ENCODE measurements at places on chromosomes 2 and 18.

DNA sequence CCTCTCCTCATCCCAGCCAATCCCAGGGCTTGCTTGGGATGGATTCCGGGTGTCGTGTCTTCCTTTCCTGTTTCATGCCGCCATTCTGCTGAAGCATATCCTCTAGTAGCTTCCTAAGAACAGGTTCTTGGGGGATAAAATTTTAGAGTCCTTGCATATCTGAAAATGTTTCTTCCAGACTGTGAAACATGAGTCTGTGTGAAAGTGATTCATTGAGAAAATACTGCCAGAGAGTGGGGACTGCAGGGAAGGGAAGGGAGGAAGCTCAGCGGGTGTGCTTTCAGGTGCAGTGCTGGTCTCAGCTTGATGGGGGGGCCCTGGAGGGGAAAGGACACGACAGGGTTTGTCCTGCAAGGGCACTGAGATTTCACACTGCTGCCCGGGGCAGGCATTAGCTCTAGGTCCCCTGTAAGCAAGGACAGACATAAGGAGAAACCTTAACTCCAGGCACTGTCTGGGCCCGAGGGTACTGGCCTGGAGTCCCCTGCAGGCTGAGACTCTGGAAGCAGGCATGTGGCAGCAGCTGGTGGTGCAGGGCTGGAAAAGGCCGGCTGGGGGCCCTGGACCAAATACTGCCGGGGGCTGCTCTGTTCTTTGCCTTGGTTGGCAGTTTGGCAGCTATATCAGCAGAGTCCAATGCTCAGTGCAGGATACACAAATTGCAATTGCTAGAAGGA, 97.6 kb upstream of the HS6ST1 start:
- DNase-seq: no peak

GRCh38 chr18:14092625-14093306, 39.5 kb downstream of the ZNF519 start:
- DNase-seq: no peak

- no peak for DNase-seq
These were observed 492.3 kb upstream of the TMEFF2 start for GRCh38 chr2:192687015-192687414.

DNA sequence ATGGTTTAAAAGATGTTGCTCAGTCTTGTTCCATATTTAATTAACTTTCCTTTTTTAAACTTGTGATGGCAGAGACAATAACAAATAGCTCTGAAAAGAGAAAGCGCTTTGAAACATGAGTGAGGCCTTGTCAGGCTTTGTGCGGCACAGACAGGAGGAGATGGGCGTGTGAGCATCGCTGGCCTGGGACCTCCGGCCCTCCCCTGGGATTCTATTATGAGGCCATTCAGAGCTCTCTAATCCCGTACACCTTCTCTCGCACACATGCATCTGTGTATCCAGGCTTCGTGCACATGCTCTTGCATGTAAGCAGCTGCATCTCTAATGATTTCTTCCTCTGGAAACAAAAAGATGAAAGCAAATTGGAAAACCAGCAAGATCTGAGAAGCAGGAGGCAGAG, 313.7 kb downstream of the ZNF521 start:
- DNase-seq: no peak

Data from skeletal muscle cell (primary cell).